Vagina (tissue), 2 donors: ENCODE measurements at places on chromosomes 3 and 15.
A peak's percentile ranks its signal among the peaks of the same experiment; 100 is the strongest.

DNA sequence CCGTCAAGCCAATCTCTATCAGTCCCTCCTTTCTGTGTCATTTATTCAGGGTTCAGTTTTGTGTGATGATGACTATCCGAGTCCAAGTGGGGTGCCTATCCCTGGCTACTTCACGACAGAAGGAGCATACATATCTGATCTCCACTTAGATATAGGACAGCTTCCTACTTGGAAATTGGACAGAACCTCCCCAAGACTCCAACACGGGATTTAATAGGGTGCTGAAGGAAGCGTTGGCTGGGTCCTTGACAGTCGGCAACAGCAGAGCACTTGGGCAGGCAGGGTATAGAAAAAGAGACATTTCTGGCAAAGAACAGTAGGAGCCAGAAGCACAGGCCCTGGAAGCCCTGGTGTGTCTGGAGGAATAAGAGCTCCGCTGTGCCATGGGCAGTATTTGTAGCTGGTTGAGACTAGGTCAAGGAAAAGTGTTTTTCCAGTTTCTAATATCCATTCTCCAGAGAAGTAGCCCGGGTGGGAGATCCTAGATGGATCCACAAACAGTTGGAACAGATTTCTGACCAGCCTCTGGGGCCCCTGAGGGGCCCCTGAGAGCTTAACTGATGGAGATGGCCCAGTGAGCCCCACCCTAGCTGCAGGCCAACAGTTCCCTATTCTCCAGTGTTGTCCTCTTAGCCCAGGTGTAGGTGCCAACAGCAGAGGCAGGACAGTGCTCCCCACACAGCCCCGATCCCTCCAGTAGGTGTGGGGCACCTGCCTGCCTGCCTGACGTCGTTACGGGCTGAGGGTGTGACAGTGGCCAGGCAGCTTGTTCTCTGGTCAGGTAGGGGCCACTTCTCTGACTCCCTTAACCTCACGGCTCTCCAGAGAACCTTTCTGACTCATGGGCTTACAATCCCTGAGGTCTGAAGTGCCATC lies 130.8 kb downstream of the CHCHD6 start:
- peak; percentile 71 for DNase-seq

GRCh38 chr3:174191380-174191779 lies 667.8 kb upstream of the NAALADL2 start:
- DNase-seq = no peak

DNA sequence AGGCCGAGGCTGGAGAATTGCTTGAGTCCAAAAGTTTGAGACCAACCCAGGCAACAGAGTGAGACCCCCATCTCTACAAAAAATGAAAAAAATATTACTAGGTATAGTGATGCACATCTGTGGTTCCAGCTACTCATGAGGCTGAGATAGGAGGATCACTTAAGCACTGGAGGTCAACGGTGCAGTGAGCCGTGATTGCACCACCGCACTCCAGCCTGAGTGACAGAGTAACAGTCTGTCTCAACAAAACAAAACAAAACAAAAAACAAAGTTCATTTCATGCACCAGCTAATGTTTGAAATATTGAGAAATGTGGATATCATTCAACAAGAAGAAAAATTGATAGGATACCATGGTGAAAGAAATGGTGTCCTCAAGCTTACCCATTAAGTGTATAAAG lies 450.5 kb upstream of the TPRG1 start:
- DNase-seq = no peak

DNA sequence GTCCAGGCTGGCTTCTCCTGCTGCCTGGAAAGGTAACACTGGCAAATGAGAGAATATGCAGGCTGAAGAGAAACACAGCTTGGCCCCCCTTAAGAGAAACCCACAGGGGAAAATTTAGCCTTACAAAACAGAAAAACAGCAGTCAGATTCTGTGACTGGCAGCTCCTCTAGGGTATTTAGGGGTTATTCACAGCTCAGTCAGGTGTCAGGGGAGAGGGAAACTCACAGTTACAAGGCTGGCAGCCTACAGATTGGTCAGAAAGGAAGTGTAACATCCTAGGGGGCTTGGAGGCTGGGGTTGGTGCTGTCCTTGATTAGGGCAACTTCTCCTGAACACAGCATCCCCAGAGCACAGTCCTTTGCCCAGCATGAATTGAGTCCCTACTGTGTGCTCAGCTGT lies 81.4 kb downstream of the SEMA5B start:
- DNase-seq = no peak

GRCh38 chr3:189745622-189746021 lies 114.4 kb downstream of the TP63 start:
- DNase-seq = no peak

GRCh38 chr3:145650170-145650569 lies 510.8 kb downstream of the PLOD2 start:
- no peak for DNase-seq

DNA sequence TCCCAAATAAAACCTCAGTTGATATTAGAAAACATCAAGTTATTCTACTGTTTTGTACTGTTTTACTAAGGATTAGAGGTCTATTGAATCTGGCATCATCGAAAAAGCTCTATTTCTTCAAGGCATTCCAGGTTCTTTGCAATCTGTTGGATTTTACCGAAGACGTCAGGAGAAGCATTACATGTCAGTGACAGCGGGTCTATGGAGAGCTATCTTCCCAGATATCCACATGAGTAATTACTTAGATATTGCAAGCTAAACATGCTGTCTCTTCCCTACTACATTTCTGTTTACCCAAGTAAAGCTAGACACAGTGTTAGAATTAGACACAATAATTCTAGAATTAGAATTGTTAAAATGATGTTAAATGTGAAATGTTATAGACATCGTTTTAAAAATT lies 10.8 kb upstream of the GOLGA6L2 start:
- no peak for DNase-seq

- no peak for DNase-seq
Observed at GRCh38 chr3:161489395-161489794, 7.2 kb upstream of the OTOL1 start.

GRCh38 chr3:150409125-150409511 lies 1.0 kb downstream of the TSC22D2 start:
- peak; percentile 92 for DNase-seq

DNA sequence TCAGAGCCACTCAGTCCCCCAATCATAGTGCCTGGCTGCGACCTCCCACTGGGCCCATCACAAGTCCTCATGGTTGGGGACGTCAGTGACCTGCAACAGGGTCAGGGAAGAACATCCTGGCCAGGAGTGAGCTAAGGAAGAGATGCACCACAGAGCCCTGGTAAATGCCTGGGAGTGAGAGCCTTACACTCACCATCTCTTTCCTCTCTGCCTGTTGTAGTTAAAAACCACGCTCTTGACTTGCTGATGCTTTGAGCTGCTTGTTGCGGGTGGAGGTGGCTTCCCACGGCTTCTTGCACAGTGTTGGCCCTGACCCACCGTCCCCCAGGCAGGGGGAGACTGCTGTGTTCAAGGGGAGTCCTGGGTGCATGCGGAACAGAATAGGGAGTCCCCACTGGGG lies 91.1 kb upstream of the RGMA start:
- no peak for DNase-seq

- DNase-seq = no peak
Observed at GRCh38 chr3:105802118-105802706, 66.6 kb downstream of the CBLB start.

- DNase-seq = no peak
Observed at GRCh38 chr3:10563396-10563795, 58.0 kb upstream of the ATP2B2 start.

GRCh38 chr3:107868449-107868848 lies 222.4 kb downstream of the CD47 start:
- no peak for DNase-seq

DNA sequence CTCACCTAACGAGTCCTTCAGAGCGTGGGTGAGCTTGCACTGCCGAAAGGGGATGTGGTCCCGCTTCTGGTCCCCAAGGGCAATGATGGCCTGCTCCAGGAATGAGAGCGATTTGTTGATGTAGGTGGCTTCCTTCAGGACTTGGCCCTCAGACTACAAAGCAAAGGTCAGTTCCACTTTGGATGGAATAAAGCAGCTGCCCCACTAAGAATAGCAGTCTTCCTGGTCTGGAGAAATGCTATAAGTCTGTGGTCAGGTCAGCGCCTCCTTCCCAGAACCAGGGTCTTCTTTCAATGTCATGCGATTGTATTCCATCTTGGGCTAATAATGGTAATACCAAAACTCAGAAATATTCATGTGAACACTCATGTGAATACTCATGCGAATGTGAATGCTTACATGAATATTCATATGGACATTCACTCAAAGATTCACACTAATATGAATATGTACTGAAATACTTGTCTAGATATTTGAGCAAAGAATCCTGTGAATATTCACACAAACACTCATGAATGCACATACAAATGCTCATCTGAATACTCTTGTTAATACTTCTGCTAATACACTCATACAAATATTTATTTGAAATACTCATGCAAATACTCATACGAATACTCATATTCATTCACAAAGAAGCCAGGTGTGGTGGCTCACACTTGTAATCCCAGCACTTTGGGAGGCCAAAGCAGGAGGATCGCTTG lies 16.7 kb downstream of the KIF9 start:
- no peak for DNase-seq

DNA sequence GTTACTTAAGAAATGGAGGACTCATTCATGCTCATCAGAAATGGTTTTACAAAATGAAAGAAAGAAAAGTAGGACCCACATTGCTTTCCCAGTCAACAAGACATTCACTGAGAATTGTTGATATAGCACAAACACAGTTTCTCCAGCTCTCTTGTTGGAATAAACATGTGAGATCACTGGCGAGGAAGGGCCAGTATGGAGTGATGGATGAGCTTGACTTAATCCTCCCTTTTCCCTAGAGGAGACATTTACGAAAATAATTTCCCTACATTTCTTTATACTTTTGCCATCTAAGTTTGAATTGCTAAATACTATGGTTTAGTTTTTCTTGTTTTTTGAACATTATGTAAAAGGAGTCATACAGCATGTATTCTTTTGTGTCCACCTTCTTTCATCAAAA lies 15.9 kb upstream of the UBE3A start:
- DNase-seq = no peak

DNA sequence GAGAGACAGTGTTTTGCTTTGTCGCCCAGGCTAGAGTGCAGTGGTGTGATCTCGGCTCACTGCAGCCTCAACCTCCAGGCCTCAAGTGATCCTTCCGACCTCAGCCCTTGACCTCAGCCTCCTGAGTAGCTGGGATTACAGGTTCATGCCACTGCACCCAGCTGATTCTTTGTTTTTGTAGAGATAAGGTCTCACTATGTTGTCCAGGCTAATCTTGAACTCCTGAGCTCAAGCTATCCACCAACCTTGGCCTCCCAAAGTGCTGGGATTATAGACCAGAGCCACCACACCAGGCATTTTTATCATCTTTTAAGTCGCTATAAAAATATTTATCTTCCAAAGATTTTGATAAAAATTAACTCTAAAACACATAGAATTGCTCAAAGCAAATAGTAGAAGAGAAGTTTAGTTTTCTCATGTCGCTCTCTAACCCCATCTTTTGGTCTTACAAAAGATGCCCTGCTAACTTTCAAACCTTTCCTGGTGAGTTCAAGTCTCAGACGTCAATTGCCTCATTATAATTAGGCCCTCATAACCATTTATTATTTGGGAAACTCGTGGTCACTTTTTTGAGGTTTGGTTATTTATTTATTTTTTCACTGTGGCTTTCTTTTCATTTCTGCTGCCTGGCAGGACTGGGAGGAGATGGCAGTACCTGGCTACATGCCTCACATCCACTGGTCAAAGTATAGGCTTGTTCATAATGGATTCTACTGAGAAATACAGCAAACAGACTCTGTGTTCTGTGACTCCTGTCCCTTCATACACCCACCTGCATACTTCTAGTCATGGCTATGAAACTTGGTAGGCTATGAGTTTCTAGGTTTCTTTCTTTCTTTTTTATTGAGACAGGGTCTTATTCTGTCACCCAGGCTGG lies 48.3 kb upstream of the DPPA4 start:
- no peak for DNase-seq
